Esophagus mucosa (tissue), 1 donor: ENCODE measurements at places on chromosomes 5 and 9. TPM values are rescaled to one million over a fixed set of nuclear protein-coding genes. Genes with fewer than 3 reads are reported as not detected.

DNA sequence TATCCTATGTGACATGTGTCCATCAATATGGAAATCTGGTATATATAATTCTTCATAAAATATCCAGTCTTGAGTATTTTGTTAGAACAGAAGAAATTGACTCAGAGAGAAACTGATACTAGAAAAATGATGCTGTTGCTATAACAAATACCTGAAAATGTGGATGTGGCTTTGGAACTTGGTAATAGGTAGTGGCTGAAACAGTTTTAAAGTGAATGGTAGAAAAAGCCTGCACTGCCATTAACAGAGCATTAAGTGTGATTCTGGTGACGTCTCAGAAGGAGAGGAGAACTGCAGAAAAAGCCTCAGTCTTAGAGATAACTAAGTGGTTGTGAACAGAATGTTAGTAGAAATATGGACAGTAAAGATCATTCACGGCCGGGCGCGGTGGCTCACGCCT lies 634.9 kb upstream of the ZNF608 start:
- ATAC-seq: no peak

GRCh38 chr5:140318792-140319191 lies 15.9 kb upstream of the PFDN1 start:
- peak; percentile 45 for ATAC-seq

Gene PCDHGB1
- total RNA-seq: 0.92 TPM

- ATAC-seq: no peak
Measured at GRCh38 chr9:135283671-135284070, 195.9 kb upstream of the PPP1R26 start.

DNA sequence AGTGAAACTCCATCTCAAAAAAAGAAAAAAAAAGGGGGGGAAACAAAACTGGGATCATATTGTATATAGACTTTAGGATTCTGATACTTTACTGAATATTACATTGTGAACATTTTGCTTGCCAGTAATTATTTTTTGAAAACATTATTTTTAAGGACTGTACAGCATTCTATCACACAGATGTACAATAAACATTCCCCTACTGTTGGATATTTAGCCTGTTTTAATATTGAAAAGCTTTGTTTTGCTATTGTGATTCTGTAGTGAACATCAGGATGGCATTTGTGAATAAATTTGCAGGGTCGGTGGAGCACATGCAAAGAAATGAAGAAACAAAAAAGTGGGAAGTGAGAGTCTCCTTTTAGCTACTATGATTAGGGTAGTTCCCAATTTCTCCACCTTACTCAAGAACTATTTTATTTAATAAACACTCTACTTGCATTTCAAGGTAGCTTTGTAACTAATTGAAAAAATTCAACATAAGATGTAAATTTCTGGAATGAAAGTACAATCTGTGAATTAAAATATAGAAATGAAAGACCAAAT lies 18.7 kb downstream of the RASGRF2 start:
- ATAC-seq: no peak

Gene CYLC2
- not detected for total RNA-seq

Gene PCDHB9
- 0.48 TPM for total RNA-seq

Gene ZDHHC21
- total RNA-seq: 14.5 TPM

Gene CKMT2
- 0.96 TPM for total RNA-seq
